GM10248 (cell line): ENCODE measurements at places on chromosomes 7 and 10.

GRCh38 chr7:109391240-109391639, 821.6 kb downstream of the DNAJB9 start:
- no peak for DNase-seq

GRCh38 chr10:72980348-72980747, 25.7 kb upstream of the PLA2G12B start:
- DNase-seq: no peak

DNA sequence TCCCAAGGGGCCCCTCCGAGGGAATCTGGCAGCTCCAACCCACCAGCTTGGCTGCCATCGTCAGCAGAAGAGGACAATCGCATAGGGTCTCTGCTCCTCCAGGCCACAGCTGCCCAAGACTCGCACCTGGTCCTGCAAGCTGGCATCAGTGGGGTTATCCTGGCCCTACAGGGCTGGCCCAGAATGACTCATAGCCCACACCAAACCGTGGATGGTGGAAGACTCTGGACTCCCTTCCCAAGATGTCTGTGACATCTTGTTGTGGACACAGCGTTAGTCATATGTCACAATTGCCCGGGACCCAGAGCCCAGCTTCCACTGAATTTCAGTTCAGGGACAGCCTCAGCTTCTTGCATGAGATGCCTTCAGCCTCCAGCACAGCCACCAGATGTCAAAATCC, 91.5 kb upstream of the CUX1 start:
- no peak for DNase-seq

DNA sequence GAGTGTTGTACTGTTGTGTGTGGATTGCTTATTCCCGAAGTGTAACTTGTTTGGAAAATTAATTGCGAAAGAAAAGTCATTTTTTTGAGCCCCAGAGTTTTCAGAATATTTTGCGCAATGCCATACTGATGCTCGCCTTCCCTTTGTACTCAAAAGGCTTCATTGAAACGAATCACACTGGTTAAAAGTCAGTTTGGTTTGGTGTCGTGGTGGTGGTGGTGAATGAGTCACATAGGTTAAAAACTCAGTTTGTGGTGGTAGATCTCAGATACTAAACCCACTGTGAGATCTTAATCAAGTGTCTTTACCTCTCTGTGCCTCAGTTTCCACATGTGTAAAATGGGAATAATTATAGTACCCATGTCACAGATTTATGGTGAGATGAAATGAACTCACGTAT, 61.1 kb upstream of the IL6 start:
- DNase-seq: no peak

GRCh38 chr7:36615852-36616540, 108.3 kb downstream of the AOAH start:
- DNase-seq: no peak

GRCh38 chr7:146022776-146023175, 93.8 kb upstream of the CNTNAP2 start:
- no peak for DNase-seq

GRCh38 chr10:58691528-58691927, 178.9 kb downstream of the BICC1 start:
- no peak for DNase-seq

GRCh38 chr10:92839191-92840085, 8.9 kb upstream of the EXOC6 start:
- peak; percentile 25 for DNase-seq

DNA sequence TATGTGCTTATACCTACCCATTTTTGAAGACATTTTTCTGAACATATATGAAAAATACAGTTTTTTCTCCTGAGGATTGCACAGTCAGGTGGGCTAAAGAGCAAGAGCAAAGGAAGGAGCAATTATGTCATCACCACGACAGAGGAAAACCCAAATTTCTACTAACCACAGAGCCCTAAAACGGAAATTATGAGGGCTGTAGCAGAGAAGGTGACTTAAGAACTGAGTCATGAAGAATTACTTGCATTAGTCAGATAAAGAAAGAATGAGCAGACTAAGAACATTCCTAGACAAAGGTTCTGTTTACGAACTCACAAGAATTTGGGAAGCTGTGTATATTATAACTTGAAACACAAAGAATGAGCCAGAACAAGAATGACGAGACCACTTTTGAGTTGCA, 974.4 kb downstream of the NXPH1 start:
- DNase-seq: no peak

DNA sequence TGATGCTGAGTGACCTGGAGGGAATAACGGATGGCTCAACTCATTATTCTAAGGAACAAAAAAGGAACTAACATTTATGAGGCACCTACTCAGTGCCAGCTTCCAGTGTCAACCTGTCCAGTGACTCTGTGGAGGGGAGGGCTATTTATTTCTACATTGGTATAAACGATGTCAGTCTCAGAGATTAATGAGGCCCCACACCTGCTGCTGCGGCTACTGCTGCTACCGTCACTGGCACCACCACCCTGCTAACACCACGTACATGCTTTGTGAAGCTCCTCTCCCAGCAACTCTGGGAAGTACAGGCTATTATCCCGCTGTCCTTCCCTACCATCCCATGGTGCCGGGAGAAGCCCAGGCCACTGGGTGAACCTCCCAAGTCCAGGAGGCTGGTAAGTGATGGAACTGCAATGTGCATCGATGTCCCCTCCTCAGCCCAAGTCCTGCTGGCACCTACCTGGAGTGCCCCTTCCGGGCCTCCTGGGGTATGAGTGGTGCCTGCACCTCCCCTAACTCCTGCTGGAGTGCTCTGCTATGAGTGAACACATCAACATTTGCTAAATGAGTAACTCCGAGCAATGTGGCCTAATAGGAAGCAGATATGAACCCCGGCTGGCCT, 101.5 kb downstream of the ARHGAP22 start:
- DNase-seq: no peak

DNA sequence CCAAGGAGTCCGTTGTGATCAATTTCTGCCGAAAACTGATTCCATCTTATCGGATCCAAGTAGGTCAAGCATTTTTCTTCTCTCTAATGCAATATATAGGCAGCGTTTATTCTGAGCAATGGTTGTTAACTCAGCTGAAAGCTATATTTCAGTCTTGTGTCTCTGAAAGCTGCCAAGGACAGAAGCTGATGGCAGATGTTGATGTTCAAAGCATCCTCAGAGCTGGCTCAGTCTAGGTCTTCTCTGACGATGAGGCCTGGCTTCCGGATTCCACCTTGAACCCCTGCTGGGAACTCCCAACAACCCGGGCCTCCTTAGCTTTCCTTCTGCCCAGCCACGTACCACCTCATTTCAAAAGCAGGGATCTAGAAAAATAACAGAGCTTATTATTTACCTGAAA, 863.6 kb downstream of the NRG3 start:
- DNase-seq: no peak

DNA sequence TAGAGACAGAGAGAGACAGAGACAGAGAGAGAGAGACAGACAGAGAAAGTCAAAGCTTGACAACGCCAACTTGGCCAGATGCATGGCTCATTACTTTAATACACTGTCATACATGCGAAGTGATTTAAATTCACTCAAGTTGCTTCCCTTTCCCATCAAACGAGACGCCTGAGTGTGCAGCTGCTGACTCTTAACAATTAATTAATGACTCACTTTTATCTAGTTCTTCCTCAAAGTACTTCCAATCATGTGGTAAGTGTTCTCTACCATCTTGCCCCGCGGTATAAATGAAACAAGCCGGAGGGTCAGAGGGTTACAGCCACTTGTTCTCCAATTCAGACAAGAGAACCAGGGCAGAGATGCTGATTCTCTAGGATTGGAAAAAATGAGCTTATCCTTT, 90.8 kb downstream of the SFMBT2 start:
- DNase-seq: no peak

- no peak for DNase-seq
These were observed 25.5 kb downstream of the KLHDC10 start for GRCh38 chr7:130095812-130096211.
